ENCODE measurements at places on chromosomes 5 and 9.

DNA sequence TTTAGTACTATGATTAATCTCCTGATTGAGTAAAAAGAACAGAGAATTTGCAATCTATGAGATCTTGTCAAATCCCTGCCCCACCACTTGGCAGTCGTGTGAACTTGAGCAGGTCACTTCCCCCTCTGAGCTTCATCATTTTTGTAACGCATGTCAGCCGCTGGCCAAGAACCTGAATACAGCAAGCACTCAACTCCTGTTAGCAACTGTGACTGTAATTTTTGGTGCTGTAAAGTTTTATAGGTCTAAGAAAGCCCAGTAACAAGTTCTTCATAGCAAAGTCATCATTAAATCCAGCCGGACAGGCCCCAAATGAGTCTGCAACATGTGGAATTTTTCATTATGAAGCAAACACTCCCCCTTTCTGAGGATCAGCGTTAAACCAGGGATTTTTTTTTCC is 49.4 kb downstream of the DRD1 start:
- no peak for DNase-seq

GRCh38 chr5:58767104-58767503 is 184.2 kb downstream of the RAB3C start:
- no peak for DNase-seq

GRCh38 chr9:95815133-95815532 is 60.4 kb upstream of the ERCC6L2 start:
- no peak for DNase-seq

- DNase-seq = no peak
Measured at GRCh38 chr5:40386289-40386688, 293.4 kb upstream of the PTGER4 start.

DNA sequence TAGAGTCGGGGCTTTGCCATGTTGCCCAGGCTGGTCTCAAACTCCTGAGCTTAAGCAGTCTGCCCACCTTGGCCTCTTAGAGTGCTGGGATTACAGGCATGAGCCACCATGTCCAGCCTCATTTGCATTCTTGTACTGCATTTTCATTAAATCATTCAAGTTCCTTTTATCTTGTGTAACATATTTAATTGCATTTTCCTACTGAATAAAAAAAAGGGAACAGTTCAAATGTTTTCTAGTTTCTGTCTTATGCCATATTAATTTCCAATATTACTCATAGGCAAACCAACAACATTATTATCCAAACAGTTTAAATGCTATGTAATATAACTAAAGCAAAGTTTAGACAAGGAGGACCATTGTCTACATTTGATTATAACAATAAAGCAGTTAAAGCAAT is 6.1 kb downstream of the SLC31A1 start:
- DNase-seq = no peak

- DNase-seq = no peak
Measured at GRCh38 chr5:14240359-14240758, 97.2 kb downstream of the TRIO start.

GRCh38 chr9:19162026-19162366 is 34.7 kb upstream of the PLIN2 start:
- DNase-seq = no peak

GRCh38 chr5:143174714-143175398 is 228.6 kb downstream of the NR3C1 start:
- DNase-seq = no peak

GRCh38 chr5:177361418-177362291 is 3.9 kb downstream of the RGS14 start:
- DNase-seq = no peak

DNA sequence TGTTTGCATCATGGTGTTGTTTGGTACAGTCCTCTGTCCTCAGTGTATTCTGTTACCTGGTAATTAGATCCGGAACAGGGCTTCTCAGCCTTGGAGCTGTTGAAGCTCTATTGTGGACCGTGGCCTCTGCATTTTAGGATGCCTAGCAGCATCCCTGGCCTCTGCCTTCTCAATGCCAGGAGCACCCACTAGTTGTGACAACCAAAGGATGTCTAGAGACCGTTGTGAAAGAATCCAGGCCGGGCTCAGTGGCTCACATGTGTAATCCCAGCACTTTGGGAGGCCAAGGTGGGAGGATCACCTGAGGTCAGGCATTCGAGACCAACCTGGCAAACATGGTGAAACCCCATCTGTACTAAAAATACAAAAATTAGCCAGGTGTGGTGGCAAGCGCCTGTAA is 159.6 kb downstream of the CACNA1B start:
- DNase-seq = no peak

DNA sequence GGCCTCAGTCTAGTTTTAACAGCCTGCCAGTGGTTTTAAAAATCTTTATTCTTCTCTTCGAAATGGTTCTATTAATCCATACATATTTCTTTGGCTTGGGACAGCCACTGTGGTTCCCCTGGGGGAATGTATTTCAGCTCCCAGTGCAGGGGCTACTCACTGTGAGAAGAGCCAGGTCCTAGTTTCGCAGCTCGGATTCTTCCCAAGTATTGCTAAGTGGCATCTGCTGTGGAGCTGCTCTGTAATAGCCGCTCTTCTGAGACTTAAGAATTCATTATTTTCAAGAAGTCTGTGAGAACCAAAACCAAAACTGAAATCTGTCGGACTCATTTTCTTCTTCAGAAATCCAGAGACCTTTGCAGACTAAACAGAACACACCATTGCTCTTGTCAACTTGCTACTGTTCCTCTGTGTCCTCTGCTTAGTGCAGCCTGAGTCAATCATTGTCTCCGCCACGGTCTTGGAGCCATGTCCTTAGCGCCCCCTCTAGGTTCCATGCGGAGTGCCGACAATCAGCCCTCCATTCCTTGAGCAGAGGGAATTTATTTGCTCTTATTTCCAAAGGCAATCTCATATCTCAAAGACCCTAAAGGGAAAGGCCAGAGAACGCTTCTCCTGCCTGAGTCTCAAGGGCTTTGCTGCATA is 478.2 kb downstream of the SPATA31D1 start:
- DNase-seq = peak; percentile 4

GRCh38 chr9:98867429-98868168 is 60.1 kb downstream of the GALNT12 start:
- peak; percentile 71 for DNase-seq

- DNase-seq = no peak
Measured at GRCh38 chr5:158045696-158046095, 186.8 kb upstream of the CLINT1 start.

DNA sequence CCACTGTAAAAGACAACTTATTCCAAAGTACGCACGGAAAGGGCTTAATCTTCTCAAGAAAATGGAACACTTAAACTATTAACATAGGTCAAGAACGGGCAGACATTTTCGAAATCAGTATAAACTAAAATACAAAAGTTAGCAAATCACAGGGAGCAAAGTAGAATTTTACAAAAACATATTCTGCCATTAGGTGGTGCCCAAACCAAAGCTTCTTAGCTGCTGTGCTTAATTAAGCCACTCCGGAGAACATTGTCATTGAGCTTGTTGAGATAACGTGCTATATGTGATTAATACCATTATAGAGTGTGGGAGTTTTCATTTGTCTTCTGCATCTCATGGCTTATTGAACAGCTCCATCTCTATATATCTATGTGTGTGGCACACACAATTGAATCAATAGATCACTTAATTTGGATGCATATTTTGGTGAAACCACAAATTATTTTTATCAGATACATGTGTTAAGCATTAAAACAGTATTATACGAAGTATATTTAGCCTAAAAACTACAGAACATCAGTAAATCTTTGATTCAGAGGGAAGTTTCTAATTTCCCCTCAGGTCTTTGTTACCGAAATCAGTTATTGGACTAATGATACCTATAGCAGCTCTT is 23.4 kb downstream of the UBLCP1 start:
- DNase-seq = peak; percentile 58

DNA sequence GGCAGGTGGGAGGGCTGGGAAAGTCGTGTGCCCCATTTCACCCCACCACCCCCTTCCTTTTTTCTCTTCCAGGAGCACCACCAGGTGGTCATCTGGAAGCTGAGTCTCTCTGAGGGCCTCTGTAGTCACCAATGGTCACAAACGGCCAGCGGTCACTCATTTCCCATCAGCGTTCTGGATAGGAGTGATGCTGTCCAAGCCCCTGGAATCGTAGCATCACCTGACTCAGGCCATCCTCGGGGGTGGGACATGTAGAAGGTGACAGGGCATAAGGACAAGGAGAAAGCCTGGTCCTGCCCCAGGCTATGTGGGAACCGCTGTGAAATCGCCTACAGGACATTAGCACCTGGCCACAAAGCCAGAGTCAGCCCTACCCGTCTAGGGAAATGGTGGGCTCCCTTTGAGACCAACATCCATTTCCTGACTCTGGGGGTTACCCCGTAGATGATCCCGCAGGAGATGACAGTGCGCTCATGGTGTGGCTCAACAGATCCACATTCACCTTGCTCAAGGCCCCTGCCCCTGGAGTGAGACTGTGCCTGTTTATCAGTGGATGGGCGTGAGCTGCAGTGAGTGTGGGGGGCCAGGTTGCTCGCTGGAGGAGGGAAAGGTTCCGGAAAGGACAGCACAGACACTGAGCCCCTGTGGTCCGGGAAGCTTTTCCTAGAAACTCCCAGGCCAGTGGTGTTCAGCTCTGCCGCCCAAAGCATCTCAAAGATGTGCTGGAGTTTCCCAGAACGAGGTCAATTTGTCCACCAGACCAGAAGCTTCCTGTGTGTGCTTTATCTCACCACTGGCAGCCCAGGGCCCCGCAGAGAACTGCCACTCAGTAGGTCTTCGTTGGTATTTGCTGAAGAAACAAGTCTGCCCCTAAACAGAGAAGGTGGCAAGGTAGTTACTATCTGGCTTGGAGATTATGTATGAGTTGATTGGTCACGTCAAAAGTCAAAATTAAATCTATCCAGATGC is 61.1 kb upstream of the UNC5A start:
- DNase-seq = no peak

GRCh38 chr5:122944051-122944450 is 92.5 kb downstream of the PPIC start:
- DNase-seq = no peak

DNA sequence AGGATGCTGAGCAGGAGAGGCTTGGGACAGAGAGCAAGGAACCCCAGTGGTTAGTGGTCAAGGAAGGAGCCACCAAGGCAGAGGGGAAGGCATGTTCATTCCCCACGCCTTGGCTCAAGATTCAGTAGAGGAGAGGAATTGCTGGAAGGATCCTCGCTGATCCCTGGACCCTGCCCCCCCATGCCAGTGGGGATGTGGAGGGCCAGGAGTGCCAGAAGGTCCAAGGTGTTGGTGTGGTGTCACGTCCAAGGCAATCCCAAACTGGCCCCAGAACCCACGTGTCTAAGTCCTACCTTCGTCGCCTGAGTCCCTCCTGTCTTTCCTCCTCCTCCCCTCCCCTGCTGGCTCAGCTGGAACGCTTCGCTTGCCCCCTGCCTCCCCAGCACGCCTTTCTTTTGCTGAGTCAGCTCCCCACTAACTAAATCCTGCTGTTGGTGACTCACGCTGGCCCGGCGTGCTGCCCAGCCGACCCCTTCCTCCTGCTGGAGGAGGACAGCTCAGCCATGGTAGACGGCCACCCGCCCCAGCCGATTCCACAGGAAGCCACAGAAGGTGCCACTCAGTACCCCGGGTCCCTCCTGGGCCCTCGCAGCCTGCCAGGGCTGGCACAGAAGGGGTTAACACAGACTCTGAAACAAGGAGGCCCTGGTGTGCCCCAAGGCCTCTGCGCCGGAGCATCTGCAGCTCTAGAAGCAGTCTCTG is 37.6 kb upstream of the ORM1 start:
- no peak for DNase-seq

DNA sequence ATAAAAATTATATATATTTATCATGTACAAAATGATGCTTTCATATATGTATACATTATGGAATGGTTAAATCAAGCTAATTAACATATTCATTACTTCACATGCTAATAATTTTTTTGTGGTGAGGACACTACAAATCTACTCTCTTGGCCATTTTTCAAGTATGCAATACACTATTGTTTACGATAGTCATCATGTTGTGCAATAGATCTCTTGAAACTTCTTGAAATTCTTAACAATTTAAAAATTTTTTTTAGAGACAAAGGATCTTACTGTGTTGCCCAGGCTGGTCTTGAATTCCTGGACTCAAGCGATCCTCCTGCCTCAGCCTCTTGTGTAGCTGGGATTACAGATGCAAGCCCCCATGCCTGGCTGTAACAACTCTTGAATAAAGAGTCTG is 45.2 kb upstream of the SHOC1 start:
- no peak for DNase-seq

DNA sequence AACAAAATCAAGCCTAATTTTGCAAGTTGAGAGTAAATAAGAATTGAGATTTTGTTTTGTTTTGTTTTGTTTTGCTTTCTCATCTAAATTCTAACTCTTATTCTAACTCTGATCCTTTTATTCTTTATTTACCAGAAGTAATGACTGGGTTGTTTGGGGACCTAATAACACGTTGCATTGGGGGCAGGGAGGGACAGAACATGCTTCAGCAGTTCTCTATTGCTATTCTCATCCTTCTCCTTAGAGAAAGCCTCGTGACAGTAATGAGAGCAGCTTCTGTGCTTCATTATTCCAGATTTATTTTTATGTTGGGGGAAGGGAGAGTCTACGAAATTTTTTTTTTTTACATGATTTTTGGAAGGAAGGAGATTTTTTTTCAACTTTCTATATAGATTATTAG is 21.1 kb downstream of the CPEB4 start:
- peak; percentile 91 for DNase-seq

- DNase-seq = no peak
Measured at GRCh38 chr5:127077366-127077765, 4.1 kb upstream of the C5orf63 start.

DNA sequence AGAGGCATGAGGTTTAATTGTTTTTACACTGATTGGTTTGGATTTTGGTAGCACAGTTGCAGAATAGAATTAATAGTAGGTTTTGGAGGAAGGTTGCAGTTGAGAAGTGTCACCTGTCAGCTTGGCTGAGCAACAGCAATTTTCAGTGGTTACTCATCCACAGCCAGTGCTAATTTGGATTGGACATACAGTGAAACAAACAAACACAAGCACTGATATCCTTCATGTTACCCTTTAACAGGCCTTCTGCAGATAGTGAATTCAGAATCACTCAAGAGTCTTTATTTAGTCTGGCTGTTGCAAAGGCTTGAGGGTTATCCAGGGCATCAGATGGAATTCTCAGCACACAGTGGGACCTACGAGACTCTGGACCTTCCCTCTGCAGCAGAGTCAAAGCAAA is 31.8 kb upstream of the POU4F3 start:
- DNase-seq = no peak

DNA sequence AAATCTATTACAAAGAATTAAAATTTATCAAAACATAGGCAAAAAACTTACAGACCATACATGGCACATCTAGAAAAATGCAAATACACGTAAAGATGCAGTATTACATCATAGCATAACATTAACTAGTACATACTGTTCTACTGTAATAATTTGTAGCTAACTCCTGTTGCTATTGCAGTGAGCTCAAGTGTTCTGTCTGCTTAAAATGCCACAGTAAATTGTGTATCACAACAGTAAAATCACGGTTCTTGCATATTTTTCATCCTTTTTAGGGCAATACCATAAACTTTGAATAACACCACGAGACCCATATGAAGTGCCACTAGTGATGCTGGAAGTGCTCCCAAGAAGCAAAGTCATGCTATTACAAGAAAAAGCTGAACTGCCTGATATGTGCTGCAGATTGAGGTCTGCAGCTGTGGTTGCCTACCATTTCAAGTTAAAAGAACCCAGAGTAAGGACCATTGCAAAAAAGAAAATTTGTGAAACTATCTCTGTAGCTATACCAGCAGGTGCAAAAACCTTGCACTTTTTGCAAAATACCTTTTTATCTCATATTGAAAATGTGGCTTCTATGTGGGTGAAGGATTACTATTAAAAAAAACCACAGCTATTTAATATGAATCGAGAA is 14.2 kb downstream of the HOMER1 start:
- DNase-seq = no peak

- DNase-seq = peak; percentile 54
Measured at GRCh38 chr5:119435436-119436132, 16.7 kb upstream of the HSD17B4 start.

GRCh38 chr5:154191467-154192261 is 1.1 kb downstream of the GALNT10 start:
- peak; percentile 40 for DNase-seq
